ENCODE measurements at places on chromosomes 2 and 18. TPM values are rescaled to one million over a fixed set of nuclear protein-coding genes. Genes with fewer than 3 reads are reported as not detected.

Gene CRYBA2
- polyA plus RNA-seq, result not detected

- DNase-seq, result no peak
These were observed 1127.1 kb downstream of the DPP10 start for GRCh38 chr2:115569547-115569946.

DNA sequence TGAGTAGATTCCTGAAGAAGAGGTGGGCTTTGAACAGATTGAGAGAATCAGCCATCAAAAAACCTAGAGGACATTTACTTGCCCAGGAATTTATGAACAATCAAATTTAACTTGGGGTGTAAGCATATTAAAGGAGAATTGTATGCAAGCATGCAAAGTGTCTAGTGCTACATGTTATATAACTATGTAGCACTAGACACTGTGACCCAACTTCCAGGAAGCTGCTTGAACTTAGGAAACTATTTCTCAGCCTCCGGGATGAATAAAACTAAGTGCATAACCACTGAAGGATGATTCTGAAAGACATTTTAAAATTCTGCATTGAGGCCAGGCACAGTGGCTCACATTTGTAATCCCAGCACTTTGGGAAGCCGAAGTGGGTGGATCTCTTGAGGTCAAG is 12.4 kb downstream of the MFF start:
- no peak for DNase-seq

DNA sequence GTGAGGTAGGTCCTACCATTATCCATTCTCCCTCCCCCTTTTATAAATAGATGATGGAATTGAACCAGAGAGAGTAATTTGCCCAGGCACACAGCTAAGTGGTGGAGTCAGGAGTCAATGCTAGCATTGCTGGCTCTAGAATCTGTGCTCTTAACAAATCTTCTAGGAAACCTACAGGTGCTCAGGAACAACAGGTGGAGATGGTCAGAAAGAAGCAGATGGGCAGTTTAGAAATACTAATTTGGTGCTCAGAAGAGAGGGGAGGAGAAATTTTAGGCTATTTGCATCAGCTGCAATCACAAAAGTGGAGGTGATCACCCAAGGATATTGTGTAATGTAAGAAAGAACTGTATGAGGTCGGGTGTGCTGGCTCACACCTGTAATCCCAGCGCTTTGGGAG is 219.4 kb upstream of the SMAD7 start:
- DNase-seq, result no peak

Gene CXCR1
- polyA plus RNA-seq, result not detected

Gene LBX2
- 2.7 TPM for polyA plus RNA-seq

GRCh38 chr2:149134335-149134923 is 95.9 kb downstream of the LYPD6B start:
- DNase-seq, result no peak

Gene UGT1A4
- polyA plus RNA-seq, result not detected

Gene SERPINB10
- 0.11 TPM for polyA plus RNA-seq

DNA sequence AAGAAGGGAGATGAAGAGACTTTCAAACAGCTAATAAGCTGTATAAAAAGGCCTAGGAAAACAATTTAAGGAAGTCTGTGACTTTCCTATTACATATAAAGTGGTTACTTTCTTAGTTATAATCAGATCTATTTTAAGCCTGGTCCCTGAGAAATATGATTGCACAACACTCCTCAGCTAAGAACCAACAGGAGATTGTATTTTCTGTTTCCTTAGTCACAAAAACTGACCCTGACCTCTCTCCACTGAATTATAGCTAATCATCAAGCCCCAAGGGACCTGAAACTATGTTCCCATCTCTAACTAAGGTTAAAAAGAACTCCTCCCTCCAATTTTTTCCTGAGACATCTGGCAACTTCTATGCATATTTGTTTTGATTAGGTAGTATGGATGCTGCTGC is 106.9 kb downstream of the ROCK1 start:
- peak; percentile 4 for DNase-seq

GRCh38 chr2:86027196-86027921 is 78.3 kb downstream of the POLR1A start:
- DNase-seq, result no peak

DNA sequence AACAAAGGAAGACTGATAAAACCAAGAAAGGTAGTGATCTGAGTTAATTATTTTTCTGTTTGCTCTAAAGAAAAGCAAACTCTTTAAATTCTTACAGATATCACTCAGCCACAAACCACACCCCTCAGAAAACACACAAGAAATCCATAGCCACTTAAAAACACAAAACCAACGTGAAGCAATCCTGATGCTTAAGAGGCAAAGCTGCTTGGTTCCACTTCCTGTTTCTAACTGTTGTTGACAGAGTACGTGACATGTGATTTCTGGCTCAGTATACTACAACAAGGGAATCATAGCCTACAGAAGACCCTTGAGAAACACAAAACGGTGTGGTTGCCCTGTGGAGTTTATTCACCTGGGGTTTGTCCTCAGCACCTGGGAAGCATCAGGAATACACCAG is 240.9 kb upstream of the APCDD1 start:
- no peak for DNase-seq

GRCh38 chr18:26563024-26563423 is 14.7 kb upstream of the KCTD1 start:
- DNase-seq, result no peak
